Bladder microvascular endothelial cell (primary cell): ENCODE measurements at places on chromosomes 16 and 17. TPM values are rescaled to one million over a fixed set of nuclear protein-coding genes. Genes with fewer than 3 reads are reported as not detected.

Gene SPATA32
- total RNA-seq, result not detected in 2 replicates

Gene CCL16
- 0.65 TPM in 1 of 2 replicates, not detected in the other for total RNA-seq

Gene HCRT
- not detected in 2 replicates for total RNA-seq

Gene GNGT2
- 0.50 and 1.3 TPM in 2 replicates for total RNA-seq

Gene SLC5A11
- not detected in 2 replicates for total RNA-seq

Gene HS3ST3A1
- total RNA-seq, result 0.31 TPM in 1 of 2 replicates, not detected in the other

Gene PDE6G
- total RNA-seq, result 0.81 and 3.5 TPM in 2 replicates

Gene AANAT
- total RNA-seq, result not detected in 2 replicates

Gene RND2
- total RNA-seq, result 0.16 and 0.19 TPM in 2 replicates
